Stimulated activated CD8-positive, alpha-beta memory T cell treated with anti-CD3 and anti-CD28 coated beads, Interleukin-12 subunit alpha, Interleukin-12 subunit beta, amount 100 ng/mL, for 4 hours (primary cell): ENCODE measurements at places on chromosomes 3 and 15.

GRCh38 chr3:3241596-3241995 lies 62.1 kb upstream of the CRBN start:
- no peak for DNase-seq

GRCh38 chr3:16380421-16380820 lies 115.4 kb downstream of the OXNAD1 start:
- no peak for DNase-seq

GRCh38 chr3:9886328-9886727 lies 4.1 kb upstream of the JAGN1 start:
- DNase-seq, result no peak

DNA sequence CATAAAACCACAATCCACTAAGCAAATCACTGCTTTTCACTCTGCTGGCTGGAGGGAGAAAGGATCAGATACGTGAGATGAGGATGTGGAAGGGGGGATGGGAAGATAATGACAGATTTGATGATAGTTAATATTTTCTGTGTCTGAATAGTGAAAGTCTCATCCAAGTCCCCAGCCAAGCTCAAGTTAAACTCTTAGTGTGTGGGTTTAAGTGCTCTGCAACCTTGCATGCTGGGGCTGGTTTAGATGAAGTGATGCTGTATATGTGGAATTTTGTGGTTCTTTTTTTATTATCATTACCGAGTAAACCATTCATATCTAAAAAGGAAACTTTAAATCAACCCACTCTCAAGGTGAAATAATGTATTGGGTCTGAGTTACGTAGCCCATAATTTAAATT lies 111.0 kb downstream of the TPRG1 start:
- DNase-seq, result no peak

DNA sequence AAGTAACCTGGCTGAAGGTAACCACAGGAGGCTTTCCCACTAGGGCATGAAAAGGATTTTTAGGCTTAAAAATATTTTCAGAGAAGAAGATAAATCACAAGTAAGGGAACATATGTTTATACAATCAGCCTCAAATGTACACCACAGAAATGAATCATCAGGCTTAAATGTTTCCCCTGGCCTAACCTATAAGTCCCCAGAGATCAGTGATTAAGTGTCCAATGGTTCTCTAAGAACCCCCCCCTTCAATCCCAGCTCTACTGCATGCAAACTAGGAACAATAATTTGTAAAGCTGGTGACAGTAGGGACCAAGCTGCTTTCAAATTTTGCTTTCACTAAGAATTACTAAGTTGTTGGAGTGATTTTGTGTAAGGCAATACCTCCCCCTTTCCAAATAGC lies 431.6 kb upstream of the LMCD1 start:
- no peak for DNase-seq

GRCh38 chr3:106691476-106691875 lies 685.8 kb upstream of the CCDC54 start:
- DNase-seq, result no peak

- no peak for DNase-seq
Measured at GRCh38 chr15:47429376-47429775, 287.9 kb upstream of the SEMA6D start.

DNA sequence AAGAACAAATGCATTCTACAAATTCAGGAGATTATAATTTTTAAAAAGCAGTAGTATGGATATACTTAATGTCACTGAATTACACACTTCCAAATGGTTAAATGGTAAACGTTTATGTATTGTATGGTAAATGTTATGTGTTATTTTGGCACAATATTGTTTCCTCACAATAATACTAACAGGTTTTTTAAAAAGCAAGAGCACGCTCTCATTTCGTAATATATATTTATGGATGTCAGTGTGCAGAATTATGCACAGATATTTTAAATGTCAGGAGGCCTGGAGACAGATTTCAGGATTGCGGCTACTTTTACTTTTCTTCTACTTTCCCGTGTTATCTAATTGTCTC lies 533 bp downstream of the ZNF445 start:
- DNase-seq, result no peak

DNA sequence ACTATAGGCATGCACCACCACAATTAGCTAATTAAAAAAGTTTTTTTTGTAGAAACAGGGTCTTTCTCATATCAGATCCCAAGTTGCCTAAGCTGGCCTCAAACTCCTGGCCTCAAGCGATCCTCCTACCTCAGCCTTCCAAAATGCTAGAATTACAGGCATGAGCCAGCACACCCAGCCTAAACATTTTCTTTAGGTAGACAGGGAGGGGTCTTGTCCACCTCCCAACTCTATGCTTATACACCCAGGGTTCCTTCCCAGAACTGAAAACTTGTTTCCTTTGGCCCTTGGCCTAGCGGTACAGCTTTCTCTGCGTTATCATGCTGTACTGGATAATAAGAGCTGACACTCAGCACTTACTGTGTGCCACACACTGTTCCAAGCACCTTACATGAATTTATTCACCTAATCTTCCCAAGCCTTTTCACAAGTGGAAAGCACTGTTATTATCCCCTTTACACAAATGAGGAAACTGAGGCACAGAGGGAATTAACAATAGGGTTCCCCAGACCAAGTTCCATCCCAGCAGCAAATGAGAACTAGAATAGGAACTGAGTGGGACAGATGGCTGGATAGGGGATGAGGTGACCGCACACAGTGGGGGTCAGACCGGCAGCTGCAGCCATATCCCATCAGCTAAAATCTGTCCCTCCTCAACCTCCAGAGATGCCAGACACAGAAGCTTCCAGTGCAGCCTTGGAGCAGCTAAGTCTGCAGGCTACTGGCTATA lies 150.8 kb downstream of the MEGF11 start:
- no peak for DNase-seq

DNA sequence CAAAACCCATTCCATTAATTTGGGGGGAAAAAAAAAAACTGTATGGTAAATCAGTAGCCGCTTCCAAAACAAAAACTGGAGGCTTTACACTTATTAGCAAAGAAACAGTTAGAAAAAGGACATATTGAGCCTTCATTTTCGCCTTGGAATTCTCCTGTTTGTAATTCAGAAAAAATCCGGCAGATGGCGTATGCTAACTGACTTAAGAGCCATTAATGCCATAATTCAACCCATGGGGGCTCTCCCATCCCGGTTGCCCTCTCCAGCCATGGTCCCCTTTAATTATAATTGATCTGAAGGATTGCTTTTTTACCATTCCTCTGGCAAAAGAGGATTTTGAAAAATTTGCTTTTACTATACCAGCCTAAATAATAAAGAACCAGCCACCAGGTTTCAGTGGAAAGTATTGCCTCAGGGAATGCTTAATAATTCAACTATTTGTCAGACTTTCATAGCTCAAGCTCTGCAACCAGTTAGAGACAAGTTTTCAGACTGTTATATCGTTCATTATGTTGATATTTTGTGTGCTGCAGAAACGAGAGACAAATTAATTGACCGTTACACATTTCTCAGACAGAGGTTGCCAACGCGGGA lies 9.4 kb upstream of the RPL24 start:
- no peak for DNase-seq

GRCh38 chr3:192887701-192888100 lies 30.0 kb downstream of the MB21D2 start:
- DNase-seq, result no peak

DNA sequence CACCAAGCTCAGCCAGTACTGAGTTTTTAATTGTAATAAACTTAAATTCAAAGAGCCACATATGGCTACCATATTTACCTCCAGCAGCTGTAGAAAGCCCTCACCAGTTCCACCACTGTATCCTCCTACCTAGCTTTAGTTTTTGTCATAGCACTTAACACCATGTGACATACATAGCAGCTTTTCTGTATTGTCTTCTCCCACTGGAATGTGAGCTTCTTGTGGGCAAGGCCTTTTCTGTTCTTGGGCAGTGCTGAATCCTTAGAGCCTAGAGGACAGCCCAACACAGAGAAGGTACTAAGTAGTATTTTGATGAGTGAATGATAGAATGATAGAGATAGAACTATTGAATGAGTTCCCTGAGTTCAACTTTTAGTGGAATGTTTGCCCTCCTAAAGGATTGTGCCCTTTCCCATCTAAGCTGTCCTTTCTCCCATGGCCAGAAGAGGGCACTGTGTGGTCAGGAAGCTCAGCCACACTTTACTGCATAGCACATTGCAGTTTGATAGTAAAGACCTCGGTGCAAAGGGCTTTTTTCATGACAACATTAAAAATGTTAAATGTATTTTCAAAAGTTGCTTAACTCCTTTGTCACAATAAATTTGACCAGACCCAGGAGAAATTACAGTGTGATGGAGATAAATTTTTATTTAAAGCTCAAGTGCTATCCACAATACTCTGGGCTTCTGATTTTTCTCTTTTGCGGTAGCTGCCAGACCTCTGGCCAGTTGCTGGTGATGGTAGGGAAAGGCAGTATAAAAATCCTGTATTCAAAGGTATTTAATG lies 115.8 kb downstream of the GHSR start:
- peak; percentile 10 for DNase-seq

GRCh38 chr3:47495111-47495510 lies 18.4 kb downstream of the ELP6 start:
- no peak for DNase-seq

DNA sequence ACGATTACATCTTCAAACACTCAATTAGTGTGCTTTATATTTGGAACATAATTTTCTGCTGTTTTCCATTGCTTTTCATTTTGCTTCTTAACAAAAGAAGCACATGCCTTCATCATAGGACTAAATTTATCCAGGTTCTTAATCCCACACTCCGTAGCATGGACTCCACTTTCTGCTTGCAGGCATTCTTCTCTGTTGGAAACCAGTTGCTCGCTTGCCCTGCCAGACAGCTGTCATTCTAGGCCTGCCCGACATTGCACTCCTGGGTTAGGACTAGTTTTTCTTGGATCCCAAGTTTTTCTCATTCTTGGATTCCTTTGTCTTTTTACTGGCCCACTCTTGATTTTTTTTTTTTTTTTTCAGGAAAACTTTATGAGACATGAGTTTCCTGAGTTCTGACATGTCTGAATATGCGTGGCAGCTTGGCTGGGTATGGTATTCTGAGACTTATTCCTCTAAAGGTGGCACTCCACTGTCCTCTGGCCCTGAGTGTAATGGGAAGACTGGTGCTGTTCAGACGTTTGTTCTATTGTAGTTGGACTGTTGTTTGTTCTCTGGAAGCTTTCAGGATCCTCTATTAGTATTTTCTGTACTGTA lies 6.3 kb upstream of the ATP1B3 start:
- no peak for DNase-seq

GRCh38 chr3:9976721-9977709 lies 9.6 kb downstream of the EMC3 start:
- DNase-seq, result no peak

DNA sequence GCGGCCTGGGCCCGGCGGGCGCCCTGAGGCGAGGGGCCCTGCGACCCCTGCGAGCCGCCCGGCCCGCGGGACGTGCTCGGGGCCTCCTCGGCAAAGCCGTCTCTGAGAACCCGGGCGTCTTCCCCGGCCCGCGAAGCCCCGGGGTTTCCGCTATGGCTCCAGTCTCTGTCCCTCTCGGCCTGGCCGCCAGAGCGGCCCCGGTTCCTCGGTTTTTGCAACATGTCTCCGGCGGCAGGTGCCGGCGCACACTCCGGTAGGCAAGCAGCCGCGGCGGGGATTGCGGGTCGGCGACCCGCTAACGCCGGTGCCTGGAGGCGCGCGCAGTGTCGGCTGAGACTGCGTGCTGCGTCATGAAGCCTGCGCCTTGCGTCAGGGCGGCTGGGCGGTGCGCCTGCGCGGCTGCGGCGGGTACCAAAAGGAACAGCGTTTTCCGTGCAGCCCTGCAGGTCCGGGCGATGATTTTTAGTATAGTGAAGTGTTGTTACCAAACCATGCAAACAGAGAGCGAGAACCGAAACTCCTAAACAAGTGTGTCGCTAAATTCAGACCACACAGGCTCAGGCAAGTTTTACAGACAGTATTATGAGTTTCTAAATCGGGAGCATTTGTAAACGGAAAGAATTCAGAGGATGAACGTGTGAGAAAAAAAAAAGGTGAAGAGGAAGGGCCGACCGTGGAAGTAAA lies at the start of gene NSMCE3:
TSS of gene NSMCE3 (minus strand) at position 338 of the 684 bp plus-strand sequence. CDS start at position 221, 117 bp downstream.
- peak; percentile 86 for DNase-seq

DNA sequence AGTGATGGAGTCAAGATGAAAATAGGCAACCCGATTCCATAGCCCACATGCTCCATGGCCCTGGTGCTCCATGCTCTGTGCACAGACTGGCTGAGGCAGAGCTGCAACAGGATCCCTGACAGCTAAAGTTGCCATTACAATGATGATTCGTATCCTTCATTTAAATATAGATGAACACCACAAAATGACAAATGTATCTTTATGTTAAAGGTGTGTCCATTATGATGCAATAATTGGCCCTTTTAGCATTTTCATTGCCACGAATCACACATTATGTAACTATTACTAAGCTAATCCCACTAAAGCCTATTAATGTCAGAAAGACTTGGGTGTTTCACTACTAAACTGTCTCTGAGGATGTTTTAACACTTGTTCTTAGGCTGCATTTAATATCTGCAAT lies 270.2 kb upstream of the THBS1 start:
- no peak for DNase-seq

GRCh38 chr3:87203809-87204208 lies 23.3 kb upstream of the CHMP2B start:
- no peak for DNase-seq

DNA sequence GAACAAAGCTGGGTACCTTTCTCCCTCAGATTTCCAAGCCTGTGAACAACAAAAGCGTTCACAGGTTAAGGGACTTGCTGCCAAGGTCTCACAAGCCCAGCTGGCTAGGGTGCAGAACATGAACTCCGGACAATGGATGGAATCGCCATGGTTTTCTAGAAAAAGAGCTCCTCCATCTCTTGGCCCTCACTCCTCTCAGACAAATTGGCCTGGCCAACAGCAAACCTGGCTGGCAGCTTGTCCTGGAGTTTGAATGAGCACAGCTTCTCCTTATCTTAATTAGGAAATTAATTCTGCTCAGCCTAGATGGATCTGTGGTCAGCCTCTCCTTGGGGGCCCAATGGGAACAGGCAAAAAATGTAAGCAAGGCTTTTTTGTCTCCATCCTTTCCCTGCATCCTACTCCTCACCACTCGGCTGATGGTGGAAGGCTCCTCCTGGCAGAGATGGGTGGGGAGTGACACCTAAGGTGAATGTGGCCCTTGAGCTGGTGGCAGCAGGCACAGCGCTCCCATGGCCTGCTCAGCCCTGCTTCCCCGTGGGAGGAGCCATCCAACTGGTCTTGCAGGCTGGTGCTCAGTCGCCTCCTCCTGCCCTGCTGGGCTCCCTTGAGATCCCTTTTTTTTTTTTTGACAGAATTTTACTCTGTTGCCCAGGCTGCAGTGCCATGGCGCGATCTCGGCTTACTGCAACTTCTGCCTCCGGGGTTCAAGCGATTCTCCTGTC lies 5.8 kb downstream of the KLHL25 start:
- DNase-seq, result no peak

- DNase-seq, result no peak
Measured at GRCh38 chr3:4642611-4643010, 149.5 kb downstream of the ITPR1 start.
